ENCODE measurements at places on chromosomes 16 and 17. TPM values are rescaled to one million over a fixed set of nuclear protein-coding genes. Genes with fewer than 3 reads are reported as not detected.

Gene PMP22
- total RNA-seq: 9.4 TPM

Gene APPBP2
- 72.2 TPM for total RNA-seq

Gene MLKL
- total RNA-seq: 0.82 TPM

Gene CRYM
- 87.2 TPM for total RNA-seq

Gene MINK1
- 15.9 TPM for total RNA-seq

Gene KRTAP2-3
- not detected for total RNA-seq

Gene CCL13
- 1.2 TPM for total RNA-seq

Gene TSPAN10
- not detected for total RNA-seq

Gene TMEM220
- 1.2 TPM for total RNA-seq

Gene QPRT
- total RNA-seq: 2.9 TPM

Gene ZKSCAN2
- total RNA-seq: 13.9 TPM

Gene KRT33B
- total RNA-seq: not detected

Gene HOXB8
- not detected for total RNA-seq
